ENCODE measurements at places on chromosomes 2 and 18.

DNA sequence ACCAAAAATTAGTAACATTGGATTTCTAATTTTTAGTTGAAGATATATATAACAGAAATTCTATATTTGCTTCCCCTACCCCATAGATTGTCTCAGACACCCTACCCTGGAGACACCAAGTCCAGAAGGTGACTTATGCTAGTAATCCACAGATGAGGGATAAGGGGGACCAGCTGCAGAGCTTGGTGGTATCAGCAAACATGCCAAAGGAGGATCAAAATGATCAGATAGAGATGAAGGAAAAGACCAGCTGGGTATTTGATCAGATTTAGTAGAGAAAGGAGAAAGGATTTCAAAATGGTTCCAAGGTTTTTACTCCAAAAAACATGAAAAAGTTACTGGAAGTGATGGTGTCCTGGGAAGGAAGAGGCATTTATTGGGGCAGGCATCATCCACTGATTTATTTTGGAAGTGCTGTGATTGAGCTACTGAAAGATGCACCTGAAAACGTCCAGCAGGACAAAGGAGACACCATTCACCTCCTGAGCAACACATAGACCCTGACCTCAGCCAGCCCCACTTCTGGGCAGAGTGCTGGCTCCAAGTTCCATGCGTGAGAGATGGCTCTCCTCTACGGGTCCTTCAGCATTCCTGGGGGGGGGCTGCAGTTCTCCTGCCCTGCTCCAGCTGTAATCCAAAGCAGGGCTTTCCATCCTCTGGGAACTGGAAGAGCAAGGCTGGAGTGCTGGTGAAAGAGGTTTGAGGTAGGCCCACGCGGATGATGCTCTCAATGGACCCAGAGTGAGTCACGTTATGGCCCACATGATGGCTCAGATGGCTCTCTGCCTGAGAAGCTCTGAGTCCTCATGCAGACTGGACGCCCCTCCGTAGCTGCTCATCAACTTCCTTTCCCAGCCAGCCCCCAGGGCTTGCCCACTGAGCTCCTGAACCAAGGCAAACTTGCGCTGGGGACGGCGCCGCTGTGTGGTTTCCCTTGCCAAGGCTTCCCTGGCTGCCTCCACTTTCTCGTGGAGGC, 3.7 kb upstream of the LRRFIP1 start:
- DNase-seq = no peak

DNA sequence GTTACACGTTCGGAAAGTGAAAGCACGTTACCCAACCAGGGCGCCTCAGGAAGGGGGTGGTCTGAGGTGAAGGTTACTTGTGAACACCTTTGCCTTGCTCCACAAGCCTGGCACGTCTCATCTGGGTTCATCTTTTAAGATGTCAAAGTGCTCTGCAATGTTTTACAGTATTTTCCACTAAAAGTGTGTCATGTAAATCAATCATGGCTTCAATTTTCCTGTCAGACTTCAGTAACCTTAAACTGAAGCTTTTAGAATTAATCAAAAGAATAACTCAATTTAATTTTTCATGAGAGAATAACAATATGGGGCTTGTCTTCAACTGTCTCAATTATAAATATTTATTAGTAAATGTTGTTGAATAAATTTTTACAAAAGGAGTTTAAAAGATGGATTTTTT, 93.3 kb upstream of the FANCL start:
- no peak for DNase-seq

DNA sequence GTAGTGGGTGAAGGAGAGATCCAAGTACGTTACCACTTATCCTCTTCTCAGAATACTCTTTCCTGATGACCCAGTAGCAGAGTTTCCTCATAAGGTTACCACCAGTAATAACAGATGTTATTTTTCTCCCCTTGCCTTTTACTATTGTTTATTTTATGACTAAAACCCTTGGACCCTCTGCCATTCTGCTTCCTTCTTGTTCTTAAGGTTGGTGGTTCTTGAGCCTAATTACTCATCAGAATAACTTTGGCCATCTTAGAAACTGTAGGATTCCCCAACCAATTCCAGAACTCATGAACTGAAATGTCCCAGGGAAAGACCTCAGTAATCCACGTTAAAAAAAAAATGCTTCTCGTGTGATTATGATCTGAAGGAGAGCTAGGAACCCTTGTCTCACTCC, 64.9 kb downstream of the CHST9 start:
- DNase-seq = no peak

DNA sequence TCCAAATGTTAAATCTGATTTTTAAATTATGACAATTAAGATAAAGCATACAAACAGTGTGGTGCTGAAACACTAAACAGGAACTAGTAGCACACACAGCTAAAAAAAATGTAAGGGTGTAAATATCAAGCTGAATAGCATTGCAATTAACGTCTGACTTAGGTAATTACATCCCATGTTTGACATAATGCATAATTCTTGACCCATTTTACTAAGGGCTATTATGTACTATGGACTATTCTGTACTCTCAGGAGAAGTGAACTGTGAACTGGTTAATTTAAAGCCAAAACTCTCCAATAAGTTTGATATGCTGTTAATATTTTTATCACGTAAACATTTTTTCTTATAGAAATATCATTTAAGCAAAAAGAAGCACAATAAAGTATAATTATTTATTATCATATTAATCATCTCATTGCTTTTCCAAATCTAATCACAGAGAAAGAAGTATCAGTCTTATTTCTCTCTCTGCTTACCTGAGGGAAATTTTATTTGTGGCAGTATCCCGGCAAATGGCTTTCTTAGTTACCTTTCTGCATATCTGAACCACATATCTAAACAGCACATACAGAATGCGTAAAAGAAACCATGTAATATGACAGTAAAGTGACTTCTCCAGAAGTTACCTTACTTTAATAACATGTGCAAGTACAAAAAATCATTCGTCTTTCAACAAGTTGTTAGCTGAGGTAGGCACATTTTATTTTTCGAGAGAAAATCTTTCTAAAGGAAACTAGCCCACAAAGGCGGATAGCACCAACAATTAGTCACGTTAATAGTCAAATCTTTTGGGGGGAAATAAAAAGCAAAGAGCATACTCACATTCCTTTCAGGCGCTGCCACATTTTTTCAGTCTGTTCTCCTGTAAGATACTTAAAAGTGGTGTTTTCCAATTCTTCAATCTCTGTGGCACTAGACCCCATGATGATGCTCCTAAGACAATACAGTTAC, 94.9 kb upstream of the PDE1A start:
- DNase-seq = no peak

DNA sequence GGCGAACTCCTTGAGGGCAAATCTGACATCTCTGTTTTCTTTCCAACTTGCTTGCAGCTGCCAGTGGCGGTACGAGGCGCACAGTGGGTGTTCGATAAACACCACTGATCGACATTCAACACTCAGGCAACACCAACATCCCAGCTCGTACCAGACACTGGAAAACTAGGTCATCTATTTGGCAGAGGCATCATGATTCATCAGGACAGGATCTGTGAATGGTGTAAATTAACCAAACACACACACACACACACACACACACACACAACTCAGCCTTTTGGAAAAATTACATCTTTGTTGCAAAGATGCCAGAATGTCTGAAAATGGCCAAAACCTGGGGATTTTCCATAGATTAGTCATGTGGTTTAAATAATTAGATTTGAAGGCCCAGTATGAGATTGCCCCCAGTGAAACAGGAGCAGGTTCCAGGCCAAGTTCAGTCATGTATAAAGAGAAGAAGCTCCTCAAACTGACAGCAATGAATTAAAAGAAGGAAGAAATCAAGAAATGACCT, 150.5 kb upstream of the NCKAP5 start:
- DNase-seq = peak; percentile 31

GRCh38 chr2:25951071-25951547, 31.2 kb downstream of the KIF3C start:
- DNase-seq = peak; percentile 68

- DNase-seq = no peak
Measured at GRCh38 chr18:73986711-73987110, 160.9 kb downstream of the FBXO15 start.

DNA sequence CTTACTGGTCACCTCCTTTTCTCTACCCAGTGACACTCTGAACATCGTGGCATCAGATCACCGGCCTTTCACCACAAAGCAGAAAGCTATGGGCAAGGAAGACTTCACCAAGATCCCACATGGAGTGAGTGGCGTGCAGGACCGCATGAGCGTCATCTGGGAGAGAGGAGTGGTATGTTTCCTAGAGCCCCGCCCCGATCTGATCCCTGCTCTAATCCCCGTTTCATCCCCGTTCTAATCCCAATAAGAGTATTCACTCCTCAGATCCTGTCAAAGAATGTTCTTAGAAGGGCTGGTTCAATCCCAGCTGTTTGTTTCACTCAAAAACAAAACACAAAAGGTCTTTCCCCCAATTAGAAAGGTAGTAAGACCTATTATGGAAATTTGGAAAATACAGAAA, 30.4 kb upstream of the MAPRE3 start:
- DNase-seq = no peak

GRCh38 chr2:9285385-9285920, 78.8 kb downstream of the ASAP2 start:
- no peak for DNase-seq

- no peak for DNase-seq
Measured at GRCh38 chr2:234669621-234670020, 172.7 kb upstream of the ARL4C start.

DNA sequence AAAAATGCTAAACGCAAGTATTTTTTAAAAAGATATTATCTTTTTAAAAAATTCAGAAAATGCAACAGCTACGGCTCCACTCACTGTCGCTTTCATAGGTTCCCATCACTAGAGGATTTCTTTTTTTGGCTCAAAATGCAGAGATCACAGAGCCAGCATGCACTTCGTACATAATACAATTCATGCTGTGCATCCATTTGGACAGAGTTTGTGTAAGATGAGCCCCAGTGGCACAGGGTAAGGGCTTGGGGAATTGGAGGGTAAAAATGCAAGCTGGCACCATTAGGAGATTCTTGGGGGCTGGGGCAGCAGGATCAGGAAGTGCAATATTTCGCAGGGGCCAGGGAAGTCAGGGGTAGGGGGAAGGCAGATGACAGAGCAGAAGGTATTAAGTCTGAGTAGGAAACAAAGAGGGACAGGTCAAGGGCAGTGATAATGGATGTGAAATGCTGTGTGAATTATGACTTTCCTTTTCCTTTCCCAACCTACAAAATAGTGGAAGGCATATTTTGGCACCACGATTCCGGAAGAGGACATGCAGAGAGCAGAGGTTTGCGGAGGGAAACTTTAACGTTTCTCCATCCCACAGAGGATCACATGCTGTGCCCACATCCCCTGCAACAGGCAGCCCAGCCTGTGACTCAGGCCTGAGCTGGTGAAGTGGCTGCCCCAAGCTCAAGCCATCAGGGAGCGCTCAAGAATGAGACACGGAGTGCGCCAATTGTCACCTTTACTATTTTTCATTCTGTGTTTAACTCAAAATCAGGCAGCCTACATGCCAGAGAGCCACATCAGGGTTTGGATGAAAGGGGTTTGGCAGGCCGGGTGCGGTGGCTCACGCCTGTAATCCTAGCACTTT, 4.7 kb downstream of the CAPG start:
- peak; percentile 7 for DNase-seq

GRCh38 chr2:33215299-33215698, 261.1 kb upstream of the RASGRP3 start:
- DNase-seq = no peak

- DNase-seq = no peak
Measured at GRCh38 chr2:120737340-120738101, 1.9 kb downstream of the GLI2 start.

DNA sequence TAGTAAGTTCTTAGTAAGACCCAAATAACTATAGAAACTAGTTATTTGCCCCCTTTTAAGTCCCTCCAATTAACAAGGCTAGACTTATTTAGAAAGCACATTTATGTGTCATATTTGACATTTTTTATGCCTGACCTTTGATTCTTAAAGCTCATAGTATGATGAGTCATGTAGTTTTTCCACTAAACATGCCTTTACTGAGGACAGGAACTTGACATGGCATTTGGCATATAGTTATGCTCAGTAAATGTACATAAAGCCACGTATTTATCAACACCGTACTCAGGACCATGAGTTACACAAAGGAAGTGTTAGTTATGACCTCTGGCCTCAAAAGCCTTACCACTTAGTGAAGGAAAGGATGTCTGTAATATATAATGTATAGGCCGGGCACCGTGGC, 78.9 kb downstream of the GNAL start:
- DNase-seq = no peak
